ENCODE measurements at places on chromosomes 5 and 9.
A peak's percentile ranks its signal among the peaks of the same experiment; 100 is the strongest.

DNA sequence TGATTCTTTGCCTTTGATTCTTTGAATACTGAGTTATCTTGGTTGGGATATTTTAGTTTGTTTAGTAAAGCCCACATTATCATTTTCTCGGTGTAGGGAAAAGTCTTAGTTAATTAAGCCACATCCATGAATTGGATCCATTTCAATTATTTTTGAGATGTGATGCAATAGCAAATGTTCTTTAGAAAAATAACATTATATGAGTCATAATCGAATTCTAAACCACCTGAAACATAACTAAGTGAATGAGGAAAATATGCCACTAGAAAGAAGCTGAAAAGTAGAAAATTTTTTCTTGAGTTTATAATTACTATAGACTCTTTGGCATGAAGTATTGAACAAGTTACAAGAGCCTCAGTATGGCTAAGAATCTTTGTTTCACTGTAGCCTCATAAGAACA is 17.5 kb upstream of the CCDC192 start:
- no peak for DNase-seq

DNA sequence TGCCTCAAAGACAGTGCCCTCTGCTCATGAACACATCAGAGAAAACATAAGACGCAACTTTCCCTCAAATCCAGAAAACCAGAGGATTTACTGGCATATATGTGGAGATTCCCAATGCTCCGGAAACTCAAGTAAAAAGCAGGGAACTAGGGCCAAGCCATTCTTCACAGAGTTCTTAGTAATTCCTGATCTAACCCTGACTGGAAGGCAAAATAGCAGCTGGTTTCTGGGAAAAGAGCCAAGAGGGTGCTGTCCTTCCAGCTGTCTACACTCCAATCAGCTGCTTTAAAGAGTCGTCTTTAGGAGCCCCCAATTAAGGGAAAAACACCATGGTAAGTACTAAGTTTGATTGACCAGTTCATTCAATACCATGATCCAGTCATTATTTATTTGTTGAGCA is 49.6 kb downstream of the GNA14 start:
- no peak for DNase-seq

DNA sequence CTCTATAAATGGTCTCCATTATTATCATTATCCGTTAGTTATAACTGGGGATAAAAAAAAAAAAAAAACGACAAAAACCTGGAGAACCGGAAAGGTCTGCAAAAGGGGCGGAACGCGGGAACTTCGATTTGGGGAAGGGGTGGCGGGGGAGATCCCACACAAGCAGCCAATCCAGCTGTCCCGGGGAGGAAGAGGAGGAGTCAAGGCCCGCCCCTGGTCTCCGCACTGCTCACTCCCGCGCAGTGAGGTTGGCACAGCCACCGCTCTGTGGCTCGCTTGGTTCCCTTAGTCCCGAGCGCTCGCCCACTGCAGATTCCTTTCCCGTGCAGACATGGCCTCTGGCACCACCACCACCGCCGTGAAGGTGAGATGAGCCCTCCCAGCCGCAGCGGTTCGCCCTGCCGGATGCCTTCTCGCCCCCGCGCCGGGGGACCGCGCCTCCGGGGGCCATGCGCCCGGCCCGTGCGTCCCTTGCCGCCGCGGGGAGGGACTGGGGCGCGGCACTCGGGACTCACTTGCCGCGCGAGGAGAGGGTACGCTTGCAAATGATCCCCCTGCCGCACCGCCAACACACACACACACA is at the start of gene MTAP:
Gene MTAP (plus strand): TSS at position 219 of the 583 bp plus-strand sequence. CDS start 113 bp downstream, at position 332.
- DNase-seq = peak; percentile 92

- no peak for DNase-seq
Measured at GRCh38 chr5:59104400-59105127, 521.7 kb downstream of the RAB3C start.

GRCh38 chr5:137604348-137605095 is 105.4 kb upstream of the SPOCK1 start:
- DNase-seq = no peak

DNA sequence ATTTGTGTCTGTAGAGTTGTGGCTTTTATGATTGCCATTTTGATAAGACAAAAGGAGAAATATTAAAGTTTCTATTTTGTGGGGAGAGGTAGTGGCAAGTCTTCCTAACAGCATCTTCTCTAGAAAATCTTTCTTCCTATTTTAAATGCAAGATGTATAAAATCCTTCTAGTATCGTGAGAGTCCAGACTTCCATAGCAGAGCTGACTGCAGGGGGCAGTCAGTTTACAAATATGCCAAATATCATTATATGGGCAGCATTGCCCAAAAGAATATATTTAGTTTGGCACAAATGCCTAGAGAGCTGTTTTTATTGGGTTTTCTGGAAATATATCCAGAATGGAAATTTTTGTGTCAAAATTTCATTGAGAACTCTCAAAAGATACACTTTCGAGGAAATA is 82.1 kb upstream of the ALDH1A1 start:
- no peak for DNase-seq

GRCh38 chr9:77805810-77806209 is 157.7 kb upstream of the GNA14 start:
- DNase-seq = no peak

GRCh38 chr9:15961217-15961616 is 408.4 kb downstream of the CCDC171 start:
- no peak for DNase-seq

GRCh38 chr5:175740014-175740413 is 82.1 kb downstream of the HRH2 start:
- no peak for DNase-seq

GRCh38 chr5:131230406-131230805 is 33.4 kb upstream of the CDC42SE2 start:
- no peak for DNase-seq

GRCh38 chr9:22203371-22204138 is 194.4 kb upstream of the CDKN2B start:
- no peak for DNase-seq

DNA sequence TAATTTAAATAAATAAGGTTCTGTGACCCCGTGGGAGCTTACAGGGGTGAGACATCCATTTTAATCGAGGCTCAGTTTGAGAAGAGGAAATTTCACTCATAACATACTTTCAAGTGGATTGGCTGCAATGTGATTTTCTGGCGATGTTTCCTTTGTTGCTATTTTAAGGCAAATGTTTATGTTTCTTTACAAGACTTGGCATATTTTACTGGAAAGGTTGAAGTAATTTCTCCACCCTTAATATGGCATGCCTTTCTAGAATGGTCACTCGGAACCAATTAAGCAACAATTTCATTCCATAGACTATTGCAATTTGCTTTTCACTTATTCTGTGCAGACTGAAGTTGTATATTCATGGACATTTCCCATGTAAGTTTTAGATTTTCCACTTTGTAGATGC is 438.0 kb upstream of the WWC1 start:
- no peak for DNase-seq

GRCh38 chr9:133340256-133340655 is 4.3 kb upstream of the SURF6 start:
- DNase-seq = peak; percentile 79
